Thymus (tissue), 14 donors: ENCODE measurements at places on chromosomes 5 and 9. TPM values are rescaled to one million over a fixed set of nuclear protein-coding genes. Genes with fewer than 3 reads are reported as not detected.

DNA sequence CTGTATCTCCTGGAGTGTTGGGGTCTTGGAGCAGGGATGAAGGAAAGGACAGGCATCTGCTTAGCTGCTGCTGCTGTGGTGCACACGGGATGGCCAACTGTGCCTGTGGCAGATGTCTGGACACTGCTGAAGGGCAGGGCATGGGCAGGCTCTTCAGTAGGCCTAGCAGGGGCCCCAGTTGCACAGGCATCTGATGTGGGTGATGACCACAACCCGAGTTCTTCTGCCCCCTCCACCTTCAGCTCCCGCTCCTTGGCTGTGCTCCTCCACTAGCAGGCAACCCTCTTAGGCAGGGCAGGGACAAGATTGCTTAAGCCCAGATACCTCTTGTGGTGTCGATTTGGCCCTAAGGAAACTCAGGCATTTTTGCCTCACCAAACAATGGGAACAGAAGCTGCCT is 9.0 kb upstream of the MEGF10 start:
- DNase-seq, result no peak

- DNase-seq, result no peak
Observed at GRCh38 chr5:155885199-155885598, 441.8 kb upstream of the SGCD start.

- no peak for DNase-seq
Observed at GRCh38 chr9:113844466-113844865, 31.6 kb upstream of the ZNF618 start.

GRCh38 chr5:143166661-143167420 is 236.6 kb downstream of the NR3C1 start:
- no peak for DNase-seq

EIF4E1B gene
- 0.05 TPM for total RNA-seq
